NCI-H1436 (cell line): ENCODE measurements at places on chromosomes 7 and 10.
A peak's percentile ranks its signal among the peaks of the same experiment; 100 is the strongest.

DNA sequence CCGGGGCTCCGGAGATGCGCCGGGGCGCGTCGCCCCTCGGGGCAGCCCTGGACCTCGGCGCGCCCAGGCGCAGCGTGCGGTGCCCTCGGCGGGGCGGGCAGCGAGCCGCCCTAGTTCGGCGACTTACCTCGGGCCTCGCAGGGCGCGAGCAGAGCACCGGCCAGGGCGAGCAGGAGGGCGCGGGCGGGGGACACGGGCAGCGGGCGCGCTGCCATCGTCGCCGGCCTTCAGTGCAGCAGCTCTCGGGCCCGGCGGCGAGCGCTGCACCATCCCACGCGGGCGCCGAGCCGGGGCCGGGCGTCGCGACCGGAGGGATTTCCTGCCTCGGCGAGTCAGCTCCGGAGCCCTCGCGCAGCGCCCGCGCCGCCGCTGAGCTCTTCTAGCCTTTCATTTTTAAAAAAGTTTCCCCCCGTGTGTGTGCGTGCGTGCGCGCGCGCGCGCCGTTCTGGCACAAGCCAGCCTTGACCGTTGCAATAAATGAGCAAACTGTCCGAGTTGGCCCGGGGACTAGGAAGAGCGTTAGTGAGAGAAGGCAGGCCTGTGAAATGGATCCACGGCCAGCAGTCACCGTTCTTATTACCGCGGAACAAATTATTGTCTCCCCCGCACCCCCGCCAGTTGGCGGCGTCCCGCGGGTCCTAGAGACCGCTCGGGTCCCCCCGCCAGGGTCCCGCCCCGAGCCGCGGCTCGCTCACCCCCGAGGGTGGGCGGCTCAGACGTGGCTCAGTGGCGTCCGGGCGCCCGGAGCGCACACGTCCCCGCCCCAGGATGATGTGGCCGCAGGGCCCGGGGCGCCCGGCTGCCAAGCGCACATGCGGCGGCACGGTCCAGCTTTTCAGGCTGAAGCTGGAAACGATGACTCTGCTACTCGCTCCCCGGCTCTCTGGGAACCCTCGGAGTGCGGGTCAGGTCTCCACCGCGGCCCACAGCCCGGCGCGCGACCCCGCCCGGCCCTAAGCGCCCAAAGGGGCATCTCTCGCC, at the start of gene ADAM12:
Gene ADAM12 (minus strand): TSS at position 547 of the 981 bp plus-strand sequence. CDS start 332 bp downstream, at position 215.
- DNase-seq, result no peak

DNA sequence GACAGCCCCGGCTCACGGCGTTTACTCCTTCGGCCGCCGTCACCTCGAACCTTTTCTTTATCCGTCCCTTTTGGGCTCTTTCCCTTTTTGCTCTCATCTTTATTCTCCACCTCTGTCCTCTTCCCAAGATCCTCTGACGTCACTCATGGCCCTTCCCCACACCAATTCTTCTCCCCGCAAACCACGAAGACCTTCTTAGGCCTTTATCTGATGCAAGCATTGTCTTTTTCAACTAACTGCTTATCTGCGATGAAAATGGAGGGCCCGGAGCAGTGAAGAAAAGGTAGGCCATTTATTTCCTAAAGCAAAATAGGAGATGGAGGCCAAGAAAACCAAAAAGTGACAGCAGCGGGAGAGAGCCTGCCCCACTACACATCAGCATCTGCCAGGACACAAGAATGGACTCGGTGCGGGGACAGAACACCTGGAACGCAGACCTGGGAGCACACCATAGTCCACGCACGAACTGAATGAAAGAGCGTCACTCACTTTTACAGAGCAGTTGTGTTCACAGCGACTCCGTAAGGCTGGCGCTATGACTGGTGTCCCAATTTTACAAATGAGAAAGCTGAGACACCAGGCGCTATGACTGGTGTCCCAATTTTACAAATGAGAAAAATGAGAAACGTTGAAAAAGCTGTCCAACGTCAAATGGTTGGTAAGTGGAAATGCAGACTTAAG, 45.3 kb downstream of the ZNF777 start:
- no peak for DNase-seq

GRCh38 chr10:124095096-124095495, 1.7 kb upstream of the CHST15 start:
- no peak for DNase-seq

GRCh38 chr7:101898106-101898505, 80.7 kb downstream of the CUX1 start:
- no peak for DNase-seq

DNA sequence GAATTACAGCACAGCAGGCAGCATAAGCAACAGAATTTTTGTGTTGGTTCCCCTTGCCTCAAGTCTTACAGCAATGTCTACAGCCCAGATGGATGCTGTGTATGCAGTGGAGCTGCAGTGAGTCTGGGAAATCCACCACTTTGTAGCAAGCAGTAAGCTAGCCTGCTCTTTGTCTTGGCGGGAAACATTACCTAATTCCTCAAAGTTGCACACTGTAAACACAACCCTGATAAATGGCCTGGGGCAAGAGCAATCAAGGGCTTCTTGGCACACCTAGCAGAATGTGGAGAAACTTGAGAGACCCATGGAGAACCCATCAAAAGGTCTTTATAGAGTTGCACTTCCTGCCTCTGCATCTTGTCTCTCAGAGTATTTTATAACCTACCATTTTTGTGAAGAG, 102.0 kb upstream of the FOXP2 start:
- DNase-seq, result no peak

DNA sequence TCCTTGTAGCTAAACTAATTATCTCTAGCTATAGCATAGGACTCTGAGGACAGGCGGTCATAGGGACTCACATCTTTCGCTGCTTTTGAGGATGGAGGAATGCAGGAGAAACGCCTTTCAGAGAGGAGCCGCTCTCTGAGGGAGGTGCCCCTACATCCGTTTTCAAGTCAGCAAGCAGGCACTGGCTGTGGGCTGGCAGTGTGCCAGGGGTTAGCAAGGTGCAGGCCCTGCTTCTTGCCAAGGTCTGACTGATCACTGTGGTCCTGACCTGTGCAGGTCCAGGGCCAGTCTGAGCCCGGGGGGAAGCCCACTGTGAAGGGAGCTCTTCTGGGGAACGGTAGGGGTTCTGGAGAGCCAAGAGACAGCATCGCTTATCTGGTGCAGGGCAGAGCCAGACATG, 89.4 kb downstream of the SH3PXD2A start:
- no peak for DNase-seq

GRCh38 chr7:357531-358209, 67.7 kb downstream of the FOXL3 start:
- DNase-seq, result no peak

DNA sequence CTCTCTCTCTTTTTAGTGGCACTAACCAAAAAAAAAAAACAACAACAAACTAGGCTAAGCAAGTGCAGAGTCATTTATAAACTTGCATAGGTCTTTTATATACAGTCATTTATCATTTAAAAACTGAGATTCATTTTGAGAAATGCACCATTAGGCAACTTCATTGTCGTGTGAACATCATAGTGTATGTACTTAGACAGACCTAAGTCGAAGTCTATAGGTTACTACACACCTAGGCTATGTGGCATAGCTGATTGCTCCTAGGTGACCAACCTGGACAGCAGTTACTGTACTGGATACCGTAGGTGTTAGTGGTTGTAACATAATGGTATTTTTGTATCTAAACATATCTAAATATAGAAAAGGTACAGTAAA, 109.1 kb upstream of the SAMD8 start:
- DNase-seq, result no peak

- no peak for DNase-seq
Measured at GRCh38 chr7:121953601-121954000, 80.6 kb downstream of the PTPRZ1 start.

- DNase-seq, result peak; percentile 83
Measured at GRCh38 chr7:8261711-8262695, at the start of gene ICA1. ICA1 (minus strand) TSS chr7:8262167; CDS start chr7:8235926, 26,241 bp downstream.

DNA sequence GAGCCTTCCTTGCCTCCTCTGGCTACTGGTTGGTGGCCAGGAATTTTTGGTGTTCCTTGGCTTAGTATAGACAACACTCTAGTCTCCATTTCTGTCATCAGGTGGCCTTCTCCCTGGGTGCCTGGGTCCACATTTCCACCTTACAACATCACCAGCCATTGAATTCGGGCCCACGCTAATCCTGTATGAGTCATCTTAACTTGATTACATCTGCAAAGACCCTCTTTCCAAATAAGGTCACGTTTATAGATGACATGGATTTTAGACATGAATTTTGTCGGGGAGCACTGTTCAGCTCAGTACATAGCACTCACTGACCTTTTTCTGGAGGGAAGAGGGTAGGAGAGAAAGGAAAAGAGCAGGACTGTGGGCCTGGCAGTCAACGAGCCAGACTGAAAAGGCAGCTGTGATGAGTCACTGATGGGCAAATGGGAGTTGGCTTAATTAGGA, 39.4 kb downstream of the MMRN2 start:
- no peak for DNase-seq

- no peak for DNase-seq
Measured at GRCh38 chr10:102775935-102776669, 32.4 kb downstream of the WBP1L start.

DNA sequence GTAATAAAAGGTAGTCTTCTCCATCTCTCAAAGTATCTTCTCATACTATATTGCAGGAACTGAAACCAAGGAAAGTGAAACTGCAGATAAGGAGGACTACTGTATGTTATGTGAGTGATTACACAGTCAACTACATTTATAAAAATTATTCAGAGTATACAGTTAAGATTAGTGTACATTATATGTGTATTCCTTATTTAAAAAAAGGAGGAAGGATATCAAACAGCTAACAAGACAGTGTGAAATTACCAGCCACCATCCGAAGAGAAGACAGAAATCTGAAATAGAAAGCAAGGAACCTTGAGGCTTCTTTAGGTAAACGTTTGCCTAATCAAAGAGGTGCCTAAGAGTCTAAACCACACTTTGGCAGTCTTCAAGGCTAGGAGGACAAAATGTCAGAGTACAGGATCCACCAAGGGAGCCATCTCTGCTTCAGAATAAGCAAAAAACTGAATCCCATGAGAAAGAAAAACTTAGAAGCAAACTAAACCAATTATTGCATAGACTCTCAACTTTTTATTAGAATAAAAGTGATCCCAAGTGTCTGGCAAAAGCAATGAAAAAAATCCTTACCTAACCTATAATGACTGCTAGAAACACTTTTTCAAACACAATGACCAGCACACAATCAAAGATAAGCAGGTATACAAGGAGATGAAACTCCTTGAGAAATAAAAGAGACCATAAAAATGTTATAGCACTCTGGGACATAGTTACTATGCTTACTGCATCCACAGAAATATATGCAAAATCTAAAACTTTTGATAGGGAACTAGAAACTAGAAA, 6.4 kb downstream of the USP6NL start:
- no peak for DNase-seq

GRCh38 chr7:82244947-82245517, 198.5 kb downstream of the CACNA2D1 start:
- no peak for DNase-seq

- no peak for DNase-seq
Measured at GRCh38 chr7:155373359-155374273, 75.9 kb downstream of the INSIG1 start.

DNA sequence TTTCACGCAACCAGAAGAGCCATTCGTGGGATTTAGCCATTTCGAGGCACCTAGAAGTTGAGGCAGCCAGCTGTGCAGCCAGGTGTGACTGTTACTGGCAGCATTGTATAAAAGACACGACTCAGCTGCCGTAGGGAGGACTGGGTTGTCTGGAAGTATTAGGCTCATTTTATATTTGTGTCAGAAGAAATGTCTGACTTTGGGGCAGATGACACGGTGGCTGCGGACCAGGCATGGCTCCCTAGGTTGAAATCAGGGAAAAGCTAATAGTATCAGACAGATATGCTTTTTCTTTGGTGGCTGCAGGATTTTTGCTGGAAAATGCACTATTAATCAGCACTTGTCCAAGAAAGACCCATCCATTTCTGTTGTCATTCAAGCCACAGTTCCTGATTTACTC, 4.2 kb upstream of the DPYSL4 start:
- DNase-seq, result no peak

DNA sequence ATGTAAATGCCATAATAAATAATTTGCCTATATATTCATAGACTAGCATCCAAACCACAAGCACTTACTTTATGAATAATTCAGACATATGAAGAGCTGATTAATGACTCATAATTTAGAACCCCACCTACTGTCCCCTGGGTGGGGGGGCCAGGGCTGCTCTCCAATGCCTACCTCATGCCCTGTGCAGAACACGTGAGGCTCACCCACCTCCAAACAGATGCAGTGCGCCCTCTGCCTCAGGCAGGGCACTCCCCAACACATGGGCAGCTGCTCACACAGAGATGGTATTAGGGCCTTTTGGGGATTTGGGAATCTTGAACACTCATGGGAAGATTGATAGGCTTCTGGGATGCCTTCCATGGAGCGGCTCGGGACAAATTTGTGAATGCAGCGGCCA, 75.1 kb upstream of the INSIG1 start:
- no peak for DNase-seq
